CMK (cell line): ENCODE measurements at places on chromosomes 13 and 19.

- DNase-seq: no peak
Measured at GRCh38 chr13:96984051-96984508, 10.2 kb downstream of the OXGR1 start.

GRCh38 chr13:38814331-38814730 lies 127.5 kb downstream of the FREM2 start:
- DNase-seq: no peak

- no peak for DNase-seq
Measured at GRCh38 chr19:38210458-38210987, 13.5 kb downstream of the DPF1 start.

DNA sequence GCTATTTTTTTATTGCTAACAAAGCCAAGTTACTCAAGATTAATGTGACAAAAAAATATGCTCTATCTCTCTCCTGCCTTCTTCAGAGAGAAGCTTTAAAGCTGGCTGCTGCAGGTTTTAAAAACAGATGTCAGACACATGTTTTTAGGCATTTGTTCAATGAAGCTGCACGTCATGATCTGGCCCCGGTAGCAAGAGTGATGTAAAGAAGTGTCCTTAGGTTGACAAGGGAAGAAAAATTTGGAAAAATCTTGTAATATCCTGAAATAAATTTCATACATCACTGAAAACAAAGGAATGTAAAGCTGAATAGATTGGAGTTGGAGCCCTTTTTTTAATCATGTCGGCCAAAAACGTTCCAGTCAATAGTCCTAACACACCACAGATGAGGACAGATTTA lies 531.4 kb upstream of the NBEA start:
- no peak for DNase-seq

DNA sequence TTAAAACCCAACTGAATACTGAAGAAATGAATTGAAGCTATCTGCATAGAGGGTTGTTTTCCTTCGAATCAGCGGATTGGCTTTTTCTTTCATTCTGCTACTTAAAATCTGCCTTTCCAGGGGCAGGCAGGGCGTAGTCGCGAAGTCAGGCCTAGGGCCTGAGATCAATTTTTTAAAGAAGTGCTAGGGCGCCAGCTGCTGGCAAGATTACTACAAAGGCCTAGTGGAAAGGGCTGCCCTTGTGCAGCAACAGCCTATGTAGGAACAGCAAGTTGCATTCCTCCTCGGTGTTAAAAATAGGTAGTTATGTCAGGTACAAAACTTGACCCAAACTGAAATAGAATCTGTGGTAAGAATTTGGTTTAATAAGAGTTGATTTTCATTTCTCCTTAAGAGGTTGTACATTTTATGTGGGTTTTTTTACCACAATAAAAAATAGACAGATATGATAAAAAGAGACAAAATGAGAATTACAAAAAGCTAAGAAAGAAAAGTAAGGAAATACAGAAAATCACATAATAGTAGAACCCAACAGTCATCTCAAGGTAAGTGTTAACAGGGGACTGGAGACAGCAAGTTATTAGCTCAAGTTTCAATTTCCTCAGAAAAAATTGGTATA lies 9.5 kb upstream of the URAD start:
- DNase-seq: no peak

- no peak for DNase-seq
Measured at GRCh38 chr13:20980899-20981298, 78.4 kb upstream of the XPO4 start.

GRCh38 chr13:27613628-27614027 lies 6.7 kb downstream of the LNX2 start:
- DNase-seq: no peak

GRCh38 chr13:64078480-64078936 lies 2662.9 kb upstream of the PCDH20 start:
- DNase-seq: no peak

DNA sequence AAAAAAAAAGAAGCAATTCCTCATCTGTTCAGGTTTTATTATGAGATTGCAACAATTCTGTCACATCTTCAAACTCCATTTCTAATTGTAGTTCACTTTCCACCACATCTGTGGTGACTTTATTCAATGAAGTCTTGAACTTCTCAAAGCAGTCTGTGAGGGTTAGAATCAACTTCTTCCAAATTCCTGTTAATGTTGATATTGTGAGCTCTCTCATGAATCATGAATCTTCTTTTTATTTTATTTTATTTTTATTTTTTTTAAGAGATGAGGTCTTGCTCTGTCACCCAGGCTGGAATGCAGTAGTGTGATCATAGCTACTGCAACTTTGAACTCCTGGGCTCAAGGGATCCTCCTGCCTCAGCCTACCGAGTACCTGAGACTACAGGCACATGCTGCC lies 19.6 kb downstream of the ARHGAP35 start:
- DNase-seq: no peak

GRCh38 chr13:94658926-94659597 lies 53.3 kb downstream of the SOX21 start:
- peak; percentile 30 for DNase-seq

DNA sequence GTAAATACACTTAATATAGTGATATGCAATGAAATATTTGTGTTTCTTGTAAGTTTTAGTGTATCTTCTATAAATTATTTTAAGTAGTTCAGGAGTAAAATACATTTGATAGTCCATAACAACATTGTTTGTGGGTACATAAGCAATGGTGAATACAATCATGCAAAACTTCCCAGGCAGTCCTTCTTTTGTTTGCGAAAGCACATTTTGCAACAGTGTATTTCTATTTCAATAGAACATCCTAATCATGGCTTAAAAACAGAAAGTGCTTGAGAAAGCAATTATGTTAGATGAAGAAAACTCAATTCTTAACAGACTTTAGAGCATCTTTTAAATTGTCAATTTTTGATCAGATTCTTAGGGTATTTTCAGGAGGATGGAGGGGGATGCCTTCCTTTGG lies 155.6 kb downstream of the POSTN start:
- no peak for DNase-seq

- DNase-seq: no peak
Measured at GRCh38 chr13:52447815-52448552, 2.5 kb downstream of the VPS36 start.

DNA sequence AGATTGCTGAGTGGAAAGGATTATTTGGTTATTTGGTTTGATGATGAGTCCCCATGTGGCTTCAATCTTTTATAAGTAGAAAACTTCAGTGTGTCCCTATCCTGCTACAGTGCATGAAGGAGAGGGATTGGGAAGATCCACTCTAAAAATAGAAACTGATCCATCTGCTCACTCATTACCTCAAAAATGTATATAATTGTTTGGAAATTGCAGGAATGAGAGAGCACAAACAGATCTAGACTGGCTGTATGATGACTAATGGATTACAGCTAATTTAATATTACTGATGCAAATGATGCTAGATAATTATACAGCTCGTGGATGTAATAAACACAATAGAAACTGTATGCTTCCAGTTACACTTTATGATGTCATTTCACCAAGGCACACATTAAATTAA lies 625.3 kb upstream of the PRR20A start:
- no peak for DNase-seq

- DNase-seq: no peak
Measured at GRCh38 chr13:36108342-36108741, 22.8 kb downstream of the DCLK1 start.

- DNase-seq: no peak
Measured at GRCh38 chr13:46134961-46135522, 30.2 kb upstream of the CPB2 start.
